ENCODE measurements at places on chromosomes 2 and 18. TPM values are rescaled to one million over a fixed set of nuclear protein-coding genes. Genes with fewer than 3 reads are reported as not detected.

DNA sequence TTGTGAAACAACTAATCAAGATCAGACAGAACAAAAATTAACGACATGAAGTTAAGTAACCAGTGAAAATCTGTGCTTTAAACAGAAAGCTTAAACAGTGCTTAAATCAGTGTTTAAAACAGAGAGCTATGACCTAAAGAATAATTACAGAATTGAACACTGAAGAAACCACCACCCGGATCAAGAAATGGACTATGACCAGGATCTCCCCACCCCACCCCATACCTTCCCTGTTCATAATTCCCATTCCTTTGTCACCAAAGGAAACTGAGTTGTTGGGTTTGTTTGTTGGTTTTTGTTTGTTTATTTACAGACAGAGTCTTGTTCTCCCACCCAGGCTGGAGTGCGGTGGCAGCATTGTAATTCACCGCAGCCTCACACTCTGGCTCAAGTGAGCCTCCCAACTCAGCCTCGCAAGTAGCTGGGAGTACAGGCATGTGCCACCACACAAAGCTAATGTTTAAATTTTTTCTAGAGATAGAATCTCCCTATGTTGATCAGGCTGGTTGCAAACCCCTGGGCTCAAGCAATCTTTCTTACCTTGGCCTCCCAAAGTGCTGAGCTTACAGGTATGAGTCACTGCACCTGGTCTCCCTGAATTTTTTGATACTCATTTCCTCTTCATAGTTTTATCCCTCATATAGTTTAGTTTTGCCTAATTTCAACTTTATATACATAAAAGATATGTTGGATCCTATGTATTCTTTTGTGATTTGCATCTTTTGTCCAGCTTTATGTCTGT, 8.2 kb upstream of the ALPG start:
- no peak for DNase-seq

GRCh38 chr2:18362696-18363095, 197.8 kb downstream of the RDH14 start:
- no peak for DNase-seq

DNA sequence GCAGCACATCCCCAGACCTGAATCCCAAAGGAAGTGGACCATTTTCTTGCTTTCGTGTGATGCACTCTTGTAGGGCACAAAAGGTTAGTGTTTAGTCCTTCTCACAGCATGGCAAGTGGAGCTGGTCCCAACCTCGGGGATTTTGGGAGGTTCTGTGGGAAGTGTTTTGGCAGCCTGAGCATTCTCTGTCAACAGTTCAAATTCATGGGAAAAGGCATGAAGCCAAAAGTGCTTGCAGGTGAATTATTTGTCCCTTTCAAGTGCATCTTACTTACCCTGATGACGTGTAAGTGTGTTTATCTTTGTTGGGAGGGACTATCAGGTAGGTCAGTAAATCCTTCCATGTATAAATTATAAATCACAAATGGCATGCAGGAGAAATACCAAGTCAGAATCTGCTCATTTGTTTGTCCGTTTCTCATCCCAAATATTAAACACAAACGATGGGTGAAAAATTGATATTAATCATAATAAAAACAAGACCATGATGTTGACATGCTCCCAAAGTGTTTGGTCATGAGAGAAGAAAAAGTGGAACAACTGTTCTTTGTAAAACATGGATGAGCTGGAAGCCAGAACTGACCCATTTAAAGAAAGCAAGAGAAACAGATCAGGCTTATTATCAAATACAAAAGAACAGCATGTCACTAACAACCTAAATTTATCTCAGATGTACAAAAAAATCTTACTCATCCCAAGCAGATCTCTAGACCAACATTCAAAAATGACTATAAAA, 57.6 kb downstream of the EPHA4 start:
- no peak for DNase-seq

DNA sequence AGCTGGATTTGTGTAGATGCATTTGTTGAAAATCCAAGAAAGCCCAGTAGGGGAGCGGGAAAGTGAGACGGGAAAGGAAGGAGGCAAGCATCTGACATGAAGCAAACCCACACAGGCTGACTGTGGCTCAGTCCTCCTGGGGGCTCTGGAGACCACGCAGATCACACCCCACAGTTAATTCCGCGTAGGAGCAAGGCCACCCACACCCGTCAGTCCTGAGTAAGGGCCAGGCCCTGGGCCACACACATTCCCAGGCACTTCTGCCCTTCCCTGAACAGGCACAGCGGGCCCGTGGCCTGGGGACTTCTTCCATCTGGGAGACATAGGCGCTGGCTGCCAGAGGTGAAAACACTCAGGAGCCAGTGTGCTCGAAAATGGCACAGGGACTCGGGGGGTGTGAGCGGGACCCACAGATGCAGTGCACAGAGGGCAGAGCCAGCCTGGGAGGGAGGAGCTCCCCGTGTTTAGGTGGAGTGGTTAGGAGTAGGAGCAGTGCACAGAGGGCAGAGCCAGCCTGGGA, 19.4 kb upstream of the PRLH start:
- DNase-seq, result no peak

DNA sequence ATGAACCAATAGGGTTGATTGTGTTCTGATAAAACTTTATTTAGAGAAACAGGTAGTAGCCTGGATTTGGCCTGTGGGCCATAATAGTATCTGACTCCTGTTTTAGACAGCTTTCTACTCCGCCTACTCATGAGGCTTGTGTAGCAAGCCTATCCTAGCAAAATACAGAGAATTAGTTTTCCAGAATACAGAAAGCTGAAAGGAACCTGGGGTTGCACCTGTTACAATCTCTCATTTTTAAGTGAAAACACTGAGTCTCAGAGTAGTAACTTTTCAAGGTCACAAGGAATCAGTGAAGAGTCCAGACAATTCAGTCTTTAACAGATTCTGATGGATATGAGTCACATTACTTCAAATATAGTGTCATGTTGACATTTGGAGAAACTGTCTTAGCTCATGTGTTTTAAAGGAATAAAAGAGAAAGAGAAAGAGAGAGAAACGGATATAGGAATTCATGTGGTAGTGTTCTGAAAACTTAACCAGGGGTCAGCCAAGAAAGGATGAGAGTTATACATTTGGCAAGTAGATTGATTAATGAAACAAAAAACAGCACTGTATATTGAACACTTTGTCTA, 17.0 kb downstream of the ARHGAP28 start:
- DNase-seq, result no peak

GRCh38 chr2:60152226-60152833, 401.1 kb downstream of the BCL11A start:
- DNase-seq, result peak; percentile 11

GRCh38 chr2:119265693-119266066, 42.0 kb downstream of the STEAP3 start:
- DNase-seq, result no peak

DNA sequence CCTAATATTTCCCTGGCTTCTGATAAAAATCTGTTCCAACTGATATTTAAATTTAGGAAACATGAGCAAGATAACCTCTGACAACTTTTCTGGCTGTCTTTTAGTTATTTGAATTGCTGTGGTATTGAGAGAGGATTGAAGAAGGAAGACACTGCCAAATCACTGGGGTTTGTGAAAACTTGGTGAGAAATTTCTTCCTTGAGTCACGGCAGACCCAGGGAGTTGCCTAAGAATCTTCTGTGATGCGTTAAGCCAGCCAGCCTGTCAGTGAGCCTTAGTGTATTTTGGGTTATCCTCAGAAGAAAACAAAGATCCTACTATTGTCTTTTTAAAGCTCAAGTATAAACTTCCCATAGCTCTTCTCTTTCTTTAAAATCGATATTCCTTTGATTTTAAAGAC, 17.5 kb upstream of the DOK6 start:
- DNase-seq, result no peak

The FOXI3 gene
- not detected for polyA plus RNA-seq

- DNase-seq, result peak; percentile 59
These were observed 679 bp downstream of the PTMA start for GRCh38 chr2:231708773-231709635.

DNA sequence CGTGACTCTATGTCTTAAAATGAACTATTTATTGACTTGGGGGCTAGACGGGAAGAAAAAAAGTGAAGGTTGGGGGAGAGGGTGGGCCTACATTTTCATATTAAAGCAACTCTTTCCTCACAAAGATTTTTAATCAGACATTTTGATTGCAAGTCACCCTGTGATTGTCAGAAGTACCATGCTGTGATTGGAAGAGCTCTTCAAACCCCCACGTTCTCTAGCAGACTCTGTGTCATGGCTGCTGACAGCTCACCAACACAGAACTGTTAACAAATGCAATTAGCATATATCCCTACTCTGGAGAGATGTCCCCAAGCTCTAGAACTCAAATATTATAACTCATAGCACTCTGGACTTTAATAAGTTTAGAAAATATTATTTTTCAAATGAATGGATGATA, 428.4 kb upstream of the DCC start:
- DNase-seq, result no peak

- no peak for DNase-seq
These were observed 49.2 kb upstream of the PPP1CB start for GRCh38 chr2:28702415-28702861.

The SERPINB13 gene
- not detected for polyA plus RNA-seq

DNA sequence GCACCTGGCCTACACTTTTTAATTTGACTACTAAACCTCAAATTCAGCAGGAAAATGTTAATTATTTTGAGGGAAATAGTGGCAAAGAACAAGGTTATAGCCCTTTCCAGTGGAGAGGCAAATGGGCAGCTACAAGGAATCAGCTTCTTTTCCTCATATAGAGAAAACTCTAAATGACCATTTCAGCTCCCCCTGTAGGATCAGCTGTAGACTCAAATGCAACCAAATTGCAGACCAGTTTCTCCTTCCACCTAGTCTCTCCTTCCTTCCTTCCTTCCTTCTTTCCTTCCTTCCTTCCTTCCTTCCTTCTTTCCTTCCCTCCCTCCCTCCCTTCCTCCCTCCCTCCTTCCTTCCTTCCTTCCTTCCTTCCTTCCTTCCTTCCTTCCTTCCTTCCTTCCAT, 158.2 kb downstream of the ZEB2 start:
- no peak for DNase-seq

The IL36A gene
- polyA plus RNA-seq, result not detected

GRCh38 chr2:50575232-50575631, 456.7 kb downstream of the NRXN1 start:
- DNase-seq, result no peak

- no peak for DNase-seq
These were observed 275.2 kb downstream of the DSEL start for GRCh38 chr18:67241299-67241698.

The RAB27B gene
- 0.72 TPM for polyA plus RNA-seq

The NFATC1 gene
- 77.8 TPM for polyA plus RNA-seq

DNA sequence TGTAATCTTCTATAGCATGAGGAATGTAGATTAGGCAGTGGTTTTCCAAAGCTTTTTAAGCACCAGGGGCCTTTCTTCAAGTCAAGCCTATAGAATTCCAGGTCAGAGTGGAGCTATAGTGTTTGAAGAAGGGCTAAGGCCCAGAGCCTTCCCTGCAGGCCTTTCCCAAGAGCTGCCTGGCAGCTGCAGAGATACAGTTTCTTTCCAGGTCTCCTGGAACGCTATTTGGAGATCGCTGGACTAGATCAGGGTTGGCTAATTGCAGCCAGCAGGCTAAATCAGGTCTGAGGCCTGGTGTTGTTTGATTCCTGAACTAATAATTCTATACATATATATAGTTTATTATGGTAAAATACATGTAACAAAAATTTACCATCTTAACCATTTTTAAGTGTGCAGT, 319.0 kb upstream of the SPRED2 start:
- no peak for DNase-seq

- DNase-seq, result no peak
These were observed 11.4 kb upstream of the PER2 start for GRCh38 chr2:238299803-238300202.

DNA sequence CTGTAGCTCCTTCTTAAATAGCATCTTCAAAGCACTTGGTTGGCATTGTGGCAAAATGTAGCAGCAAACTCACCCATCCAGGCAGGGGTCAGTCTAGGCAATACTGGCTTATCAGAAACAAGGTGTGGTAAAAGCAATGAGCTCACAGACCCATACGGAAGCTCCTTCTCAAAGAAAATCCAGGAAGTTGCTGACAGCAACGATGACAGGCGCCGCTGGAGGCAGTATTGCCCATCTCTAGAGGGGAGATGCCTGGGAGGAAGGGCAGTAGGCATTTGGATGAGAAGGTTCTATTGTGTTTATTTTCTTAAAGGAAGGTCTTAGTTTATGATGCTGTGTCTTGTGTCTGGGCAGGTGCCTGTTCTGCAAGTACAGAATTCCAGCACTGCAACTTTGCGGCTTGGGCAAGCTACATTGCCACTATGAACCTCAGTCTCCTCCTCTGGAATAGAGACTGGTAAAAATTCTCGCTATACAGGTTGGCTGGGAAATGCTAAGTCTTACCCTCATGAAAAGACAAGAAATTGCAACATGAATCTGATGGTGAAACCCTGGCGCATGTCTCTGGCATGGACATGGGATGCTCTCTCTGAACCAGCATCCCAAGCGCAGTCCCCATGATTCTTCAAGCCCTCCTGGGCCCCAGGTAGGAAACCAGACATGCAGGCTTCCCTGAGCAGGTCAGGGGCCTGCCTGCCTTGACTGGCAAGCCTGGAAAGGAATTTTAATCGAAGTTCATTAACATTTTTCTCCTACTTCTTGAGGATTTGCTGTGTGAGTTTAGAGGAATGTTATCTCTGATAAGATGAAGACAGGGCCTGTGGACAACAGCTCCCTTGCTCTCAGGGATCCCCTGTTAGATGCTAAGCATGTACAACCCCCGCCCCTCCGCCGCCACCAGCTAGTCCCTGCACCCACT, 156.0 kb downstream of the TFCP2L1 start:
- DNase-seq, result no peak

- no peak for DNase-seq
These were observed 227.3 kb upstream of the TANK start for GRCh38 chr2:160932960-160933359.

The FAM237A gene
- polyA plus RNA-seq, result not detected

- no peak for DNase-seq
These were observed 41.5 kb upstream of the GPC1 start for GRCh38 chr2:240393831-240394410.

- DNase-seq, result no peak
These were observed 24.6 kb upstream of the OTOS start for GRCh38 chr2:240165034-240165433.

The ARHGEF4 gene
- not detected for polyA plus RNA-seq

The GALNT14 gene
- polyA plus RNA-seq, result 1.4 TPM

DNA sequence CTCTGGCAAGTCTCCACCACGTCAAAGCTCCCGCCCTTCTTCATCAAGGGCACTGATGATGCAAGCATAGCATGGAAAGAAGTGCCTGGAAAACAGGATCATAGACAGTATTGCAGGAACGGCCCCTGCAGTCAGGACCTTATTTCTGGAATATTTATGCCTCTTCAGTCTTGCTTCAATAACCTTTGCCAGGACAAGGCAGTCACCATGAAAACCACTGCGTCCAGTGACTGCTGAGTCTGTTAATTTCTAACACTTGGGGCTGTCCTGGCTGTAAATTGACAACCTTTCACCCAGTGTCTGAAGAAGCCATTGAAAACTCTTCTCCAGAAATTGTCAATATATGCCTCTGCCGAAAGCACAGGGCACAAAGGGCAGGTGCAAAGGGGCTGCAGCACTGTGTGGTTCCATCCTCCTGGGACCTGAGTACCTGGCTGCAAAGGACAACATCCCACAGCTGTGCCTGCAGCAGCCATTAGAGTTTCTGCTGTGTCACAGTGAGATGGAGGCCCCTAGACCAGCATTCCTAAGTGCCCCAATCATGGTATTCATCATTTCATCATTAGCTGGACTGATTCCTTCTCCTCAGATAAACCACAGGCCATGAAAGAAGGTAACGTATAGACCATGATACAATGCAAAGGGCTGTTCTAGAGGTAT, 819.6 kb downstream of the RNF144A start:
- no peak for DNase-seq

Data from naive B cell (primary cell).